Myocyte (in vitro differentiated cells): ENCODE measurements at places on chromosomes 5 and 9. TPM values are rescaled to one million over a fixed set of nuclear protein-coding genes. Genes with fewer than 3 reads are reported as not detected.

- no peak for DNase-seq
These were observed 3.8 kb downstream of the FOXD1 start for GRCh38 chr5:73444499-73445438.

DNA sequence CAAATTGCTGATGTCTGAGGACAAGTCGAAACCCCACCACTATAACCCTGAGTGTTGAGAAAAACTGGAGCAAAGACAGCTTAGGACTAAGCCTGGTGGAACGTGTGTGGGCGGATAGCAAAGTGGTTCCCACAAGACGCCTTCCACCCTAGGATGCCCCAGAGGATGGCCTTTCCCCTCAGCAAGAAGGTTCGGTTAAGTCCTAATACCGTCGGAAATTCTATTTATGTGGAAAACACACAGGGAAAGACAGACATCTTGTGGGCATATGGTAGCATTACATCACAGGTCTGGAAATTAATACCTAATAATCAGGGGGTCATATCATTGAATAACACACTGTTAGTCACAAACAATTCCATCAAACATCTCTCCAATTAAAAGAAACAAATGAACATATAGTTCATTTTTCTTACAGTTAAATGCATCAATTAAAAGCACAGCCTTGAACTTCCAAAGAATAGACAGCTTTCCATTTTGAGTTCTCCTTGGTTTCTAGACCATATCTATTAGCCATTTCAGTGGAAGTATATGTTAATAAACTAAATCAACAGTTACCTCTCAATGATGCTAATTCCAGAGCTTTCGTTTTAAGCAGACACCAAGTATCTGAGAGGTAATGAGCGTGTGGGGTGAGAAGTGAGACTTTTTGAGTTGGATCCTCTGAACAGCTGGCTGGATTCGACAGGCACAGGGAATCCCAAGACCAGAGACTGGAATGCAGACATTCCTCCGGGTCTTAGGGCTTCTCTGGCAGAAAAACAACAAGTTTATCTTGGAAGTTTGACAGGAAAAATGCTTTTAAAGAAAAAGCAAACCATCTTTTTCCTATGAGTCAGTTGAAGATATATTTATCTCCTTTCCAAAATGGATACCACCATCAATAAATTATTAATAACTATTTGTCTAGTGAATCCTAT is 2.9 kb upstream of the ICE1 start:
- peak; percentile 79 for DNase-seq

- DNase-seq = no peak
These were observed 11.0 kb upstream of the AHRR start for GRCh38 chr5:310516-310915.

DNA sequence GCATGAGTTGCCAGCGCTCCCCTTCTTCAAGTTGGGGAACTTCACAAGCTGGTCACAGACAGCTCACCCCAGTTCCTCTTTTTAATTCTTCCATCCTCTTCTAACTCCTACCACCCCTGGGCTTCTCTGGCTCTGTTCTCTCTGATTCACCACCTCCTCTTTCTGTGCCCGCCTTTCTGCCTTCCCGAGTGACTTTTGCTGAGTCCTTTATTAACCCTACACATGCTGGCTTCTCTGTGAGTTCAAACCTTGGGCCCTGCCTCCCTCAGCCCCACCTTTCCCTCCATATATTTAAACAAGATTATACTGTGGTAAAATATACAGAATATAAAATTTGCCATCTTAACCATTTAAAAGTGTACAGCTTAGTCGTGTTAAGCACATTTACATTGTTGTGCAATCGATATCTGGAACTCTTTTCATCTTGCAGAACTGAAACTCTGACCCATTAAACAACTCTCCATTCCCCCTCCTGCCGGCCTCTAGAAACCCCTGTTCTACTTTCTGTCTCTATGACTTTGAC is 32.0 kb downstream of the SLC46A2 start:
- DNase-seq = no peak

GRCh38 chr5:72644296-72644695 is 137.1 kb upstream of the ZNF366 start:
- no peak for DNase-seq

DNA sequence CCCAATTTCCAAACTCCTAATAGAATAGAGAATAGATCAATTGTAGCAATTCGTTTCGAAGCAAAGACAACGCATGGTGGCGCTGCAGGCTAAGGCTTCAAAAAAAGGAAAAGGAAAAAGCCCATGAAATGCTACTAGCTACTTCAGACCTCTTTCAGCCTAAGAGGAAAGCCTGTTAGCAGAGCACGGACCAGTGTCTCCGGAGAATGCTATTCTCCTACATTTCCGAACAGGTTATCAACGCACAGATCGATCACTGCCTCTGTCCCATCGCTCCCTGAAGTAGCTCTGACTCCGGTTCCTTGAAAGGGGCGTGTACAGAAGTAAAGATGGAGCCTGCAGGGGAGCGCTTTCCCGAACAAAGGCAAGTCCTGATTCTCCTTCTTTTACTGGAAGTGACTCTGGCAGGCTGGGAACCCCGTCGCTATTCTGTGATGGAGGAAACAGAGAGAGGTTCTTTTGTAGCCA is at the start of gene PCDHB15:
PCDHB15 (plus strand) TSS at position 146 of the 468 bp plus-strand sequence; CDS start at position 330, 184 bp downstream.
- peak; percentile 16 for DNase-seq

- no peak for DNase-seq
These were observed 216.5 kb downstream of the IRX2 start for GRCh38 chr5:2534970-2535369.

- no peak for DNase-seq
These were observed 14.0 kb upstream of the EGFL7 start for GRCh38 chr9:136648751-136649150.

DNA sequence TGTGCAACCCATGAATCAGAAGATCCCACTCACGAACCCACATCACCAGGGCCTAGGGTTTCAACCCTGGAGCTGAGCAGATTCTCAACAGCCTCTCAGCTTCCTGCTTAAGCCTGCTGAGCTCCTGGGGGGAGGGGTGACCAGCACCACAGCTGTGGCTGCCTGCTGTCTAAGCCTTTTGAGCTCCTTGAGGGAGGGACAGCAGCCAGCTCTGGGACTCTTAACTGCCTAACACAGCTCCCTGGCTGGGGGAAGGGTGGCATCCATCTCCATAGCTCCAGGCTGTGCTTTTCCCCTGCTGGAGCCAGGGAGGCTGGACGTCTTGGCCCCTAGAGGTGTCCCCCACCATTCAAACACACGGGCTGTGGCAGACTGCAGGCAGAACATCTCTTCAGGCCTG is 250.3 kb downstream of the DMAC1 start:
- peak; percentile 3 for DNase-seq

DNA sequence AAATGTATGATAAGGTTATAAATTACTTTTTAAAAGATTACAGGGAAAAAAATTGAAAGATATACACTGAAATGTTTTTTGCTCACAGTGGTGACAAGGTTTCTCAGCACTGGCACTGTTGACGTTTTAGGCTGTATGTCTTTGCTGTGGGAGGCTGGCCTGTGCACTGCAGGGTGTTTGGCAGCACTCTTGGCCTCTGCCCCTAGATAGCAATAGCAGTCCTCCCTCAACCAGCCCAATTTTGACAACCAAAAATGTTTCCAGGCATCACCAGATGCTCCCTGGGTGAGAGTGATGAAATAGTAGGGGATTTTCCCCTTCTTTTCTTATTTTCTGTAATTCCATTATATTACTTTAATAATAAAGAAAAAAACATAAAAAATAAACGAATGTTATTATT is 3.3 kb downstream of the CD274 start:
- DNase-seq = no peak

DNA sequence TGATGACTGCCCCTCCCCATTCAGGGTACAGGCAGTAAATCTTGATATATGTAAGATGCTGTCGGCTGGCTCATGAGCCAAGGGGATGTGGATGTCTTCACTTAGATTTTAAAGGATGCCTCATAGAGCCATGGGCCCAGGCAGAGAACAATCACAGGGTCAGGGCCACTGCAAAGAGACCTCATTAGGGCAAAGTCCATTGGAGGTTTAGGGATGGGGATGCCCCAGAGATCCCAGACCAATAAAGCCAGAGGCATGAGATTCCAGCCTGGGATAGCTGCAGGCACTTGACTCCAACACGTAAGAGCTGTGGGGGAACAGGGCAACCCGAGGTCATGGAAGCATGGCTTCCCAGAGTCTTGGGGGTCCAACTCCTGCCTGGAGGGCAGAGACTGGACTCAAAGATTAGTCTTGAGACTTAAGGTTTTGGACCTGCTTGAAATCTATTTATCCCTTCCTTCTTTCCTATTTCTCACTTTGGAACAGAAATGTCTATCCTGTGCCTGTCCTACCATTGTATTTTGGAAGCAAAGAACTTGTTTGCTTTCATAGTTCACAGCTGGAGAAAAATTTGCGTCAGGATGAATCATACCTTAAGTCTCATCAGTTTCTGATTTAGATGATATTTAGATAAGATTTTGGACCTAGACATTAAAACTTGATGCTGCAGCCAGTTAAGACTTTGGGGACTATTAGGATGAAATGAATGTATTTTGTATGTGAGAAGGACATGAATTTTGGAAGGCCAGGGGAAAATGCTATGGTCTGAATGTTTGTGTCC is 101.3 kb upstream of the ADRA1B start:
- no peak for DNase-seq

SPATA31E1 gene
- not detected in 2 replicates for total RNA-seq

NEURL1B gene
- total RNA-seq = 2.7 and 3.8 TPM in 2 replicates

ZBTB43 gene
- 40.8 and 42.7 TPM in 2 replicates for total RNA-seq

POLR3G gene
- total RNA-seq = 2.3 and 5.3 TPM in 2 replicates

FSD1L gene
- total RNA-seq = 17.6 and 18.6 TPM in 2 replicates

ANKRD34B gene
- not detected in 2 replicates for total RNA-seq

CATSPER3 gene
- not detected in 2 replicates for total RNA-seq
